Glutamatergic neuron (in vitro differentiated cells): ENCODE measurements at places on chromosomes 4 and X.

- no peak for DNase-seq
Measured at GRCh38 chr4:184328022-184328736, 110.5 kb upstream of the ENPP6 start.

GRCh38 chr4:100359441-100359840 lies 158.4 kb downstream of the EMCN start:
- DNase-seq: no peak

- no peak for DNase-seq
Measured at GRCh38 chr4:173758132-173758531, 228.1 kb upstream of the HAND2 start.

GRCh38 chrX:134661295-134661694 lies 3.0 kb upstream of the PLAC1 start:
- DNase-seq: no peak

DNA sequence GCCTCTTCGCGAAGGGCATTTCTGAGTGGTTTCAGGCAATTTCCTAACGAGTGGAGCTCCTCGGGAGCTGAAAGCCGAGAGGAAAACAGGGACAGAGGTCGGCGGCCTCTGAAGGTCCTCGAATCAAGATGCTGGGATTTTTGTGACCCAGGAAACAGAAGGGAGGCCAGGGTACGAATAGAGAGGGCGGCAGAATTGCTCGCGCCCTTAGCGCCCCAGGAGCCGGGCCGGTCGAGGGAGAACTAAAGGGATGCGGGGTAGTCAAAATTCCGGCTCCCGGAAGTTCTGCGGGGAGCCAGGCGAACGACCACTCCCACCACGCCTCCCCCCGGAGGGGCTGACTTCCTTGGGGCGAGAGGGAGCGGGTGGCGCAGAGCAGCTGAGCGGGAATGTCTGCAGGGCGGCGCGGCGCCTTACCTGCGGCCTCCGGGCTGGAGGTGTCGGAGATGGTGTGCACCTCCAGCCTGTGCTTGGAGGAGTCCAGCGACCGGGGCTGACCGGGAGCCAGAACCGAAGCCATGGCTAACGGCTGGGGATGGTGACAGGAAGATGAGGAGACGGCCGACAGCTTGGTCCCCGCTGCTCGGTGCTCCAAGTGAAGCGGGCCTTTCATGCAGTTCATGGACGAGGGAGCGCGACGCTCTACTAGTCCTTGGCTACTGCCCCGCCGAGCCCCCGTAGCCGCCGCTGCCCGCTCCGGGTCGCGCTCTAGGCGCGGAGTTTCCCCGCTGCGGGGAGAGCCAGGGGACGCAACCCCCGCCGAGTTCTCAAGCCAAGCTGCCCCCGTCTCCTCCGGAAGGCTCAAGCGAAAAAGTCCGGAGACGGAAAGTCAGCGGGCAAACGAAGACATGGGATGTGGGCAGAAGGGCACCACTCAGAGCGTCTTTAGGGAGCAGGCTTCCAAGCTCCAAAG lies 782 bp downstream of the PITX2 start:
- no peak for DNase-seq

DNA sequence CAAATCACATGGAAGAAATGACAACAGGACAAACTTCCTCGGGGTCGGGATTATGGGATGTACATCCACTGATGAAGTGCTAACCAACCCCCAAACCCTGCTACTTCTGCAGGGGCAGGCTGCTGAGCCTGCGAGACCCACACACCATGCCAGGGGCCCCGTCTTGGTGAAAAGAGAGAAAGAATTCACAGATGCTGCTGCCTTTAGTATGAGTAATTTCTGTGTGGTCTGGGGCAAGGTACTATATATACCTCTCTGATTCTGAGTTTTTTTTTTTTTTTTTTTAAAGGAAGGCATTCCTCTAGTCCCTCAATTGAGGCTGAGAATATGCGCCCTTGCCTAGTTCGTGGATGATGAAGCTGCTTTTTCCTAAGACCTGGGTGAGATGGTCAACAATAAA lies 24.8 kb downstream of the PDHA1 start:
- no peak for DNase-seq

DNA sequence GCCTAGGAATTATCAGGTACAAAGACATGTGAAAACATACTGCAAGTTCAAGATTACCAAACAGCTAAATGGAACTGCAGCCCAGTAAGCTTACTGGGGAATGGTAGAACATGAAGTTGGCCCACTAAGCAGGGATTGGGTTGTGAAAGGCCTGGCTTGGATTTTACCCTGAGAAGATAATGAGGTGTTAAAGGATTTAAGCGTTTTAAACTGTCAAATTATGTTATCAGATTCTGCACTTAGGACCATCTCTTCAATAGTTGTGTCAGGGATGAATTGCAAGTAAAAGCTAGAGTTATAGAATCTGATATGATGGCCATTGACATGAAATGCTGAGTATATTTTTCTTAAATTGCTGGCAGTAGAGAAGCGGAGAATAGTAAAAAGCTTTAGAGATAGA lies 225.7 kb downstream of the GRID2 start:
- no peak for DNase-seq

GRCh38 chr4:162782778-162783525 lies 383.7 kb downstream of the NAF1 start:
- no peak for DNase-seq

GRCh38 chrX:77440330-77440729 lies 6.9 kb upstream of the FGF16 start:
- DNase-seq: no peak

DNA sequence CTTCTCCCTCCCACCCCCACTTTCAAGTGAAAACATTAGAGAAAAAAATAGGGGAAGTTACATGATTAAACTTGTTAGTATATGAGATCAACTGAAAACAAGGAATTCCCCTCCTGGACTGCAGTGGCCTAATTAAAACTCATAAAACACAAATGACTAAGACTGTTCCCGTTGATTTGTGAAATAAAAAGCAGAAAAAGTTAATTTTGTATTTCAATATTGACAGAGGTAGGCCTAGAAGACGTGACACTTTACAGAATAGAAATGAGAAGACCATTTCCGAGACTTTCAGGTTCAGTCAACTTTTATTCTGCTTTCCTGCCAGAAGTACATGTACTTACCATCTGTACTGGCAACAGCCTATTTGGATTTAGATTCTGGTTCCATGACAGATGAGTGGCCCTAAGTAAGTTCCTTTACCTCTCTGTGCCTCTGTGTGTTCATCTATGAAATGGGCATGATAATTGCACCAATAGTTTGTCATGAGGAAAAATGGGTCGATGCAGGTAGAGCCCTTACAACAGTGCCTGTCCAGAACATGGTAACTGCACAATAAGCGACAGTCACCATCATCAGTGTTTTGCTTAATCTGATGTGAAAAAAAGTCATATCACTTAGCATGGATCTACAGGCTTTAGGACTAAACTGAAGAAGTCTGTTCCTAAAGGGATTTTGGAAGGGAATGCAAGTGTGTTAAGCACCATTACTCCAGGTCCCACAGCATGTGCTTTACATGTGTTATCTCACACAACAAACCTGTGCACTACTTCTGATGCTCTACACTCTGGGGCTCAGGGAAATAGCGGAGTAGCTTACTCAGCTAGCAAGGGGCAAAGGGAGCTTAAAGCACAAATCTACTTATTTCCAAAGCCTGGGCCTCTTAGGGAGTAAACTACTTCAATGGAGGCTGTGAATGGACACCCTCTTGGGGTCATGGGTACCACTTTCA lies 562.3 kb upstream of the DIPK2B start:
- DNase-seq: no peak

DNA sequence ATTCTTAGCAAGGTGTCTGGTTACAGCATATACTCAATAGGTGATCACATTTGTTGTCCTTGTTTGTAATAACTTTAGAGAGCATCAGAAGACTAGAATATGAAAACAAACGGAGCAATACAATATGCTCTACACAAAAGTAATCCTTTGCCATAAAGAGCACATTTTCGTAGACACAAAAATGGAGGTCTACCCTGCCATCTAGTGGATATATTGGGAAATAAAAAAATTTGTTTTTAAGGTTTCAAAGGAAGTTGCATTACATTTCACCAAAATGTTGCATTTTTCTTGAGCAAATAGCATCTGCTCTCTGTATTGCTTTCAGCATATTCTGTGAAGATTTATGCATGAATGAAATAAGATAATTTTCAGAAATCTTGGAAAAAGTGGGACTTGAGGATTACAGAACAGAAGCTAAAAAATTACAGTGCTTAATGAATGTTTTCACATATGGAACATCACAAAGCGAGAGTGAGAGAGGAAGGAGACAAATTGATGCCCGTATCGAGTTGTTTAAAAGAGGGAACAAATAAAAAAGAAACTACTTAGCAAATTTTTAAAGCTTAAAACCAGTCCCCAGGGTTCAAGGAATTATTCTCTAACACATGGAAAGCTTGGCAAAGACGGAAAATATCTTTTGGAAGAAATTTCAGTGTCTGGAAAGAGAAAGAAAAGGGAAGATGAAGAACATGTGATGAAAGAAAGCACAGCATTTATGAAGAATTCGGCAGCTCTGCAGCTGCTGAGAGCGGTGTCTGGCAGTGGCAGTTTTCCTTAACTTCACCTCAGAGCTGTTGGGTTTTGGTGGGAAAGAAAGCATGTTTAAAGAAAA lies 390.1 kb downstream of the ANKRD50 start:
- DNase-seq: no peak

GRCh38 chr4:17475481-17475880 lies 36.4 kb downstream of the QDPR start:
- no peak for DNase-seq

DNA sequence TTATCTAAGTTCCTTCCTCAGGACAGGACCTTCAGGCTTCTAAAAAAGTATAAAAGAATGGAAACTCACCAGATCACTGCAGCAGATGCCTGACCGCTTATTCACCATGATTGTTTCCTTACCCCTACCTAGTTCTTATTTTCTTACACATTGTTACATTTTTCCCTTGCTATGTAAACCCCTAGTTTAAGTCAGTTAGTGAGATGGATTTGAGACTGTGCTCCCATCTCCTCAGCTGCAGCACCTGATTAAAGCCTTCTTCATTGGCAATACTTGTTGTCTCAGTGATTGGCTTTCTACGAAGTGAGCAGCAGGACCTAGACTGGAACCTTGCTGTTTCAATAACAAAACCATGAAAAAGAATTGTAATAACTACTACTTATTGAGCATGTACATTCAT lies 4.7 kb downstream of the SPARCL1 start:
- no peak for DNase-seq

DNA sequence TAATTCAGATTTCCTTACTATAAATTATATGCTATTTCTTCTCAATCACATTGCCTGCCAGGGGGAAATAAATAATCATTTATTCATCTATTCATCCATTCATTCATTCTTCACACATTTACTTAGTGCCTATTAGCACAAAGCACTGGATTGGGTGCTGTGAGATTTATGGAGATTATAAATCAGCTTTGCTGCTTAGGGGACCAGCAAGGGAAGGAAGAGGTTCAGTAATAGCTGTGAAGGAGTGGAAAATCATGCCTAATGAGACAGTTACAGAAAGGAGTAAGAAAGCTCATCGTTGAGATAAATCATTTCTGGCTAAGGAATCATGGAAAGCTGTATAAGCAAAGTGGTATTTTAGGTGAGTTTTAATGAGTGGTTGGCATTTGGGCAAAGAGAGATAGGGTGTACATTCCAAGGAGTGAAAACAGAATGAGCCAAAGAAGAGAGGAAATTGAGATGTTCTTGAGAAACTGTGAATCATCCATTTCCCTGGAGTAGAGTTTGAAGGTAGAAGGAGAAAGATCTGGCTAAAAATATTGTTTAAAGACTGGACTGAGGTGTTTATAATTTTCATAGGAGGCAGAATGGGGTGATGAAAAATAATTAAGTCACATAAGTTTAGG lies 9.6 kb downstream of the ARSJ start:
- no peak for DNase-seq
